ENCODE measurements at places on chromosomes 7 and 10.

GRCh38 chr10:124740369-124741280, 3.6 kb downstream of the FAM53B start:
- DNase-seq: no peak

- DNase-seq: no peak
Measured at GRCh38 chr10:50990568-50991455, 83.5 kb upstream of the PRKG1 start.

DNA sequence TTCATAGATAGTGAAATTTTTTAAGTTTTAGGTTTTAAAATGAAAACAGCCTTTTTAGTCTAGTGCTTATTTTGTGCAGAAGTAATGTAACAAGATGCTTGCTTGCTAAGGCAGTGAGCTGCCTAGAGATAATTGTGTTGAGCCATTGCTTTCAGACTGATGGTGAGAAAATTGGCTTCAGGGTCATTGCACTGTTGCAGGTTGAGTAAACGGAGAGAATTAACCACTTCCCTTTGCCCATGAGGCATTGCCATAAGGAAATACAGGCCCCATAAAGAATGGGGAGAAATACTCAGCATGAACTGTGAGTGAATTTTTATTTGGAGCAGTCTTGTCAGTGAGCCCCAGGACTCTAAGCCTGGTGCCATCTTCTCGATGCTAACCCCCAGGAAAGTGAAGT, 140.5 kb downstream of the LRRC4 start:
- DNase-seq: no peak

- DNase-seq: no peak
Measured at GRCh38 chr10:73998929-73999691, 1.2 kb downstream of the VCL start.

GRCh38 chr10:14225379-14225778, 105.3 kb downstream of the FRMD4A start:
- DNase-seq: no peak

DNA sequence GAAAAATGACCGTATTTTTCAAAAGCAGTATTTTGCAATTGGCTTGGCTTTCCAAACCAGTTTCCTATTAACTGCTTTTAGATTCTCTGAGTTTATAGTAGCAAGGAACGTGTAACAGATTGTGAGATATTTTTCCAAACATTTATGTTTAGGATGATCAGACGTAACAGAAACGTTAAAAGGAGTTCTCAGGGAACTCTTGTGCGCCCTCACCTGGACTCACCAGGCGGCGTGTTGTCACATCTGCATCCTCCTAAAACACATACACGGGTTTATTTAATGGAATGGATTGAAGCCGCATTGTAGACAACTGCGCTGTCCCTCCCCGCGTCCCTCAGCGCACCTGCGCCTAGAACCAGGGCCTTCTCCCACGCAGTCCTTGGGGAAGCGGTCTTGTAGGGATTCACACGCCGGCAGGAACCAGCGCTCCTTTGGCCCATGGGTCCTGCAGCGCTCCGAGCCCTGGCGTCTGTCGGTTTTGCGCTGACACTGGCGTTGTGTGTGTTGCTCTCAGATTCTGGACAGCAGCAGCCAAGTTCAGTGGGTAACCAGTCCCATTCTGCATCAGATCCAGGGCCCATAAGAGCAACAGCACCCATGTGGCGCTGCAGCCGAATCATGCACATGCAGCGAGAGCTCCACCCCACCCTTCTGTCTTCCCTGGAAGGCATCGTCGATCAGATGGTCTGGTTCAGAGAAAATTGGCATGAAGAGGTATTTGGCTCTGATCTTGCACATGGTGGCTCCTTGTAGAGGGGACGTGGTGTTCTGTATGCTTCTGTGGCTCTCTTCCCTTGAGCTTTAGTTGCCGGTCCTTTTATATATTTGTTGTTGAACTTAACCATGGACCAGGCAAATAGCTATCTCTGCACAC, 114.9 kb downstream of the TRRAP start:
- DNase-seq: no peak

DNA sequence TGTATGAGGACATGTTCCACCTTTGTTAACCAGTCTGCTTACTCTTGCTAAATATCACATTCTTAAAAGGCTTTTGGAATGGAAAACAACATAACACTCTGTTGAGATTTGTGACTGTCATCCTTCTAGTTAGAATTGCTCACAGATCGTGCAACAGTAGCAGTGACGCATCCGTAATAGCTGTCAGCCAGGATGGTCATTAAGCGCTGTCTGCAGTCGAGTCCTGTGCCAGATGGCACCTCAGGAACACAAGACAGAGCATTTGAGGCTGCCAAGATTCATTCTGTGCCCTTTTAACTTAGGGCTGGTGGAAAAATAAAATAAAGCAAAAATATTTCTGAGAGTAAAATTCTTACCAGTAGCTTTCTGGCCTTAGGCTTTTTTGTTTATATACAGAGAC, 348.6 kb downstream of the ANKRD7 start:
- no peak for DNase-seq

DNA sequence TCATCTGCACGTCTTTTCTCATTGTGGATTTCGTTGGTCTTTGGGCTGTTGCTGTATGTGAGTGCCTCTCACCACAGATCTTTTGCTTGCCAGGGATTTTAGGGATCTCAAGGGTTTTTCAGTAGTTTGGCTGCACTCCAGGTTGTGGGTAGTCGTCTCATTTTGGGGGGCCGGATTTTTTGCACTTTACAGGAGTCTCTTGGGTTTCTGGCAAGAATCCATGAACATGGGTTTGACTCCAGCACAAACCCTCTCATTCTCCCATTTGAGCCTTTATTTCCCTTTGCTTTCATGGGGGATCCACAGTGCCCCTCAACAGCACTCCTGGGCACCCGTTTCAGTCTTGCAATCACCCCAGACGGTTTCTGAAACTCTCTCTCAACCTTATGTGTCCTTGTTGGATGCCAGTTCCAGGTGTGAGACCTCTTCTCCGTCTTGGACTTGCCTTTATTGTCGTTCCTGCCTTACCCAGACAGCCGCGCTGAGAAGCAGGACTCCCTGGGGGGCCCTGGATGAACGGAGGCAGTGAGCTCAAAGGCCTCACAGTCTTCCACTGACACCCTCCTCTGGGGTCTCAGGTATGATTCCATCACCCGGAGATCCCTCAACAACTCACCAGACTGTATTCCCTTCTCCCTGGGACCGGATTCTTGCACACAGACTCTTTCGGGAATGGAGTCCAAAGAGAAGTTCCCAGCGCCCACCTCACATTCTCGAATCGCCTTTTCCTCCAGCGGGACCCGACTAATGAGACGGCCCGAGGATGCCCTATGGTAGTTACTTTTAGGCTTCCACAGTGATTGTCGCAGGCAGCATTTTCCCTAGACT, 18.8 kb upstream of the ZNF273 start:
- DNase-seq: no peak

DNA sequence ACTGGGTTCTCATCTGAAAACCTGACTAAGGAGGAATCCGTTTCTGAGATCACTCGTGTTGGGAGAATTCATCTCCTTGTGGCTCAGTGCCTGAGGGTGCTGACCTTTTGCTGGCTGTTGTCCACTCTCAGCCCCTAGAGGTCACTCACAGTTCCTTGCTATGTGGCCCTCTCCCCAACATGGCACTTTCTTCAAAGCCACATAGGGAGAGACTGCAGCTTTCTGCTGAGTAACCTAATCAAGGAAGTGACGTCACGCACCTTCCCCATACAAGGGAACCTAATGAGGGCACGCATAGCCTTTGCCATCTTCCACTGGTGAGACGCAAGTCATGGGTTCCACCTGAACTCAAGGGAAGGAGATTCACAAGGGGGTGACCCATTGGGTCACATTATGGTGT, 23.2 kb downstream of the STEAP1B start:
- DNase-seq: no peak

DNA sequence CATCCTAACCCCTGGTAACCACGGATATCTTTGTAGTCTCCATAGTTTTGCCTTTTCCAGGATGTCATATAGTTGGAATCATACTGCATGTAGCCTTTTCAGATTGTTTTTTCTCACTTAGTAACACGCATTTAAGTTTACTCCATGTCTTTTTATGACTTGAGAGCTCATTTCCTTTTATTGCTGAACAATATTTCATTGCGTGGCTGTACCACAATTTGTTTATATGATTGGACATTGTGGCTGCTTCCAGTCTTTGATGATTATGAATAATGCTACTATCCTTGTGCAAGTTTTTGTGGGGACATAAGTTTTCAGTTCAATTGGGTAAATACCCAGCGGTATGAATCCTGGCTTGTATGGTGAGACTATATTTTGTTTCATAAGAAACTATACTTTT, 60.8 kb downstream of the AOAH start:
- DNase-seq: no peak

DNA sequence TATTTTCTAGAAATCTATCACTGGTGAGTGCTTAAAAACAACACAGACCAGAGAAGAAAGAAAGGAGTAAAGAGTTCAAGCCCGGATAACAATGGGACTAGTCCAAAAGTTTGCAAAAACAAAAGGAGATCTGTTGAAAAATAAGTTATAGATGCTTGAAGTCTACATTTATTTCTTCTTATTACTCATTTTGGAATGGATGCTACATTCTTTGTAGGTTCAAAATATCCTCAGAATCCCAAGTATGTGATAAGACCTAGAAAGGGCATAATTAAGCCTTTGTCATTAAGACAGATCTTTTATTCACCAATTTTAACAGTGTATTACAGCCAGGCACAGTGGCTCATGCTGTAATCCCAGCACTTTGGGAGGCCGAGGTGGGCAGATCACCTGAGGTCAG, 42.7 kb upstream of the ITGB8 start:
- no peak for DNase-seq

DNA sequence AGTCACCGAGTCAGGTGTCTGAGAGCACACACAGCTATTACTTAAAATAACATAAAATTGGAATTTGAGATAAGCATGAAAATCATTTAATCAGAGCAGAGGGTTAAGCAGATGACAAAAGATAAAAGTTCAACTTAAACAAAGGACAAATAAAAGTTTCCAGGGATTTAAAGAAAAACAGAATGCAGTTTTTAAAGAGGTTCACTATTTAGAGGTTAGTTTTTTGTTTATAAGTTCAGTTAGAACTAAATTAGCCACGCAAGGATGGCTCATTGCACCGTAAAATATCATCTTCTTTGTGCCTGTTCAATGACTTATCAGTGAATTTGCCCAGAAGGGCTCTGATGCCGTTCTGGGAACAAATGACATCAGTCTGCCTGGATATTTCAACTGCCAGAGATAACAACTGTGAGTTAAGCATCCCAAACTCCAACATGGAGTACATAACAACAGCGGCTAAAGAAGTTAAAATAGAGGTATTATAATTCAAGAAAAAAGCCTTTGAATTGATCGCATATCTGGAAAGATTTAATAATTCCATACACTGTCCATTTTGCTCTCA, 107.8 kb downstream of the ANK3 start:
- no peak for DNase-seq

- DNase-seq: no peak
Measured at GRCh38 chr10:49833168-49833567, 71.0 kb upstream of the OGDHL start.

- DNase-seq: no peak
Measured at GRCh38 chr10:98419469-98420261, 4.7 kb upstream of the PYROXD2 start.

DNA sequence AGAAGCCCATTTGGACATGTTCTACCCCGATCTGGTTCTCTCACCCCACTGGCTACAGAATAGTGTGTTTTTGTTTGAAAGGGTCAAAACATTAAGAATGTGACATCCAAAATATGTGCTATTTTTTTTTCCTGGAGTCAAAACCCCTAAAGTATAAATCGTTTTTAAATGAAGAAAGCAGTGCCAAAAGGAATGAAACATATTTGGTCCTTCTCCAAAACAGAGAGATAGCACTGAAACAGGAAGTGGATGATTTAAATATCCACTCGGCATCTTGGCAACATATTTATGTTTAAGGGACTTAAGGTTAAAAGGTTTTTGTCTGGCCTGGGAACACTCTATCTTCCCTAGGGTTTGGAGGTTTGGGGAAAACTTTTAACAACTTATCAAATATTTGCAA, 32.3 kb downstream of the CALD1 start:
- DNase-seq: no peak

- no peak for DNase-seq
Measured at GRCh38 chr7:120431016-120431415, 158.0 kb downstream of the KCND2 start.

- DNase-seq: no peak
Measured at GRCh38 chr7:29109899-29110298, 36.4 kb downstream of the CPVL start.

GRCh38 chr10:71250842-71251241, 38.5 kb downstream of the UNC5B start:
- DNase-seq: no peak

GRCh38 chr7:155484483-155485399, 26.8 kb downstream of the EN2 start:
- no peak for DNase-seq

- DNase-seq: no peak
Measured at GRCh38 chr10:21599582-21599981, 65.5 kb downstream of the MLLT10 start.

- no peak for DNase-seq
Measured at GRCh38 chr10:3433131-3433530, 260.5 kb upstream of the PITRM1 start.

DNA sequence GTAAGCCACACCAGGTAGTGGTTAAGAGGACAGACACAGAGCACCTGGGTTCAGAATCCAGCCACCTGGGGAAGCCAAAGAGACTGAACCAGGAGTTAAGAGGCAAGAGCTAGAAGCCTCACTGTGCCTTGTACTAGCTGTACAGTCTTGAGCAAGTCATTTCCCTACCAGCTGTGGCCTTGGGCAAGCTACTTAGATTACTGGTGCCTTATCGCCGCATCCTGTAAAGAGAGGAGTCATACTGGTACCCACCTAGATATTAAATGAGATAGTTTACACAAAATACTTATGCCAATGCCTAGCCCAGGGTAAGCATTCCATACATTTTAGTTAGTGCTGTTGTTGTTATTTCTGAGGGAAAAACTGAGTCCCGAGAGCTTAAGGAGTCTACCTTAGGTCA, 47.7 kb downstream of the HABP2 start:
- DNase-seq: no peak

DNA sequence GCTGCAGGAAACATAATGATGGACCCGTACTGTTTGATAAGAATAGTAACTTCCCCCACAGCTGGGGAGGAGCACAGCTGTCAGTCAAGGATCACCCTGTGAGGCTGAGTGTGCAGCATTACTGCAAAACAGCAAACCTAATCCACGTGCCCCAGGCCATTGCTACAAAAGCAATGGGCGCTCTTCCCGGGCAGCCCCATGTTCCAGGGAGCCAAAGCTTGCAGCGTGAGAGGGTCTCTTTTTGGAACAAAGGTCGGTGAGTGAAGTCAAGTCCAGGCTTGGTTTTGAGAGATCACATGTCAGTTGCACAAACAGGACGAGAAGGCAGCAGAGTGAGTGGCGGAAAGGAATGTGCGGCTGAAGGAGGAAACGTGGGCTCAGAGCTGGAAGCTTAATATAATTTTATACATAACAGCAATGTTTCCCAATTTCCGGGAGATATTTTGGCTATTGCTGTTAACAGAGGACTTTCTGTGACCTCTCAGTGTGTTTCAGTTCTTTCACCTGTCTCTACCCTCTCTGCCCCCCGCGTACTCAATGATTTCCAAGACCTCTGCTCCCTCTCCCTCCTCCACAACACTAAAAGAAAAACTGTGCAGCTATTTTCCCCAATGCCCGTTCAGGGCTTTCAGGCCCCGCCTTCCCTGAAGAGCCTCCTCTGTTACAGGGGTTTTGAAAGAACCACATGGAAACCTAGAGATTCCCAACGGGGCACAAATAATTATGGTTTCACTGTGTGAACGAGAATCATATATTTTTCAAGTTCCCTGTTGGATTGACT, 128.9 kb downstream of the MTPAP start:
- no peak for DNase-seq

- DNase-seq: no peak
Measured at GRCh38 chr10:130805635-130806030, 505.9 kb downstream of the TCERG1L start.
